ENCODE measurements at places on chromosomes 1 and 21.

DNA sequence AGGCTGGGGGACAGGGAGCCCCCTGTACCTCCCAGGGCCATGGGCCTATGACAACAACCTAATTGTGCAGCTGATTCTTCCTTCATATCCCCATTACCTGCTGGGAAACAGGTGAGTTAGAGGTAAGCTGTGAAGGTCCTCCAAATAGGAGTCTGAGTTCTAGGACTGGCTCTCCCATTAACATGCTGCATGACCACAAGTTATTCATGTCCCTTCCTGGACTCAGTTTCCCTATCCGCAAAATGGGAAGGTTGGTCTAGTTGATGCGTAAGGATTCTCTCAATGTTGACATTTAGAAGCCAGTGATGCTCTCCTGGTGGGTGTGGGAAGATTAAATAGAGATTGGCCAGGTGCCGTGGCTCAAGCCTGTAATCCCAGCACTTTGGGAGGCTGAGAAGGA is 4.1 kb downstream of the ZNF683 start:
- DNase-seq, result no peak

DNA sequence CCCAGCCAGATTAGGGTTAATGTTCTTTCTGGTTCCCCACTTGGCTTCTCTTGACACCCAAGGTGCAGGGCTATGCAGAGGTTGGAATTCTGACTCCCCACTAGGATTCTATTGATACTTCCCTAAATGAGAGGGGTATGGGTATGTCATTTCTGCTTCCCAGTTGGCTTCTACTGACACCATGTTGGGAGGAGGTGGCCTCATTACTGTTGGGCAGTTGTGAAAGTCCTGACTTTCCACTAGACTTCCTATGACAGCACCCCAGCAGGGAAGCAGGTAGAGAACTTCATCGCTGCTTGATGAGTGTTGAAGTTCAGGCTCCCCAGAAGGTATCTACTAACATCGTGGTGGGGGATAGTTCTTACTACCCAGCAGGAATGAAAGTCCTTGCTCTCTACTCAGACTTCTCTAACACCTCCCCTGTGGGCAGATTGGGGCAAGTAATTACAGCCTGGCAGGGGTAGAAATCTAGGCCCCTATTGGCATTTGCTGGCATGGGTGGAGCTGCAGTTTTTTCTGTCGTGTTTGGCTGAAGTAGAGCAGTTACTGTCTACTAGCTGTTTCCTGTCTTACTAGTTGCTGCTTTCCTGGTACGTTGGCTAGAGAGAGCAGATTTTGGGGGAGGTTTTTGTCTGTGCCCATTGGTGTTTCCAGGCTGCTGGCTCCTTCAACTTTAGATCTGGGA is 41.5 kb downstream of the ZYG11B start:
- no peak for DNase-seq

- no peak for DNase-seq
These were observed 2.4 kb upstream of the PDXK start for GRCh38 chr21:43716376-43717165.

DNA sequence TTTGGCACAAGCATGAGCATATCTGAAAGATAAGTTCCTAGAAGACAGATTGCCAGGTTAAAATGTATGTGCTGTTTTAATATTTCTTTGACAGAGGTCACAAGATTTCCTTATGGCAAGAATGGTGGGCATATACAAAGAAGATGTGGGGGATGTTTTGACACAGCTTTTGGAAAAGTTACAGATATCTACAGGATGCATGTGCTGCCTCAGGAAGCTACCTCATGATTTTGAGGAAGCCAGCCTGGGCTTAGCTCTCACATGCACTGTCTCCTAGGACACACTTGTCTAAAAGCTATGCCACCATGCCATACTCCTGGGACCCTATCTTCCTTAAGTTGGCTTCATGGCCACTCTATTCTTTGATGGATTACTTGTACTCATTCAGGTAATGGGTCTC is 99.9 kb downstream of the C1orf94 start:
- no peak for DNase-seq

- DNase-seq, result no peak
These were observed 123.5 kb downstream of the PATJ start for GRCh38 chr1:61865646-61866220.

GRCh38 chr1:84301004-84301784 is at the start of gene SAMD13:
Gene SAMD13, plus strand, starts transcription at chr1:84301708. Its CDS starts 1,527 bp downstream, at chr1:84303235.
- peak; percentile 36 for DNase-seq

DNA sequence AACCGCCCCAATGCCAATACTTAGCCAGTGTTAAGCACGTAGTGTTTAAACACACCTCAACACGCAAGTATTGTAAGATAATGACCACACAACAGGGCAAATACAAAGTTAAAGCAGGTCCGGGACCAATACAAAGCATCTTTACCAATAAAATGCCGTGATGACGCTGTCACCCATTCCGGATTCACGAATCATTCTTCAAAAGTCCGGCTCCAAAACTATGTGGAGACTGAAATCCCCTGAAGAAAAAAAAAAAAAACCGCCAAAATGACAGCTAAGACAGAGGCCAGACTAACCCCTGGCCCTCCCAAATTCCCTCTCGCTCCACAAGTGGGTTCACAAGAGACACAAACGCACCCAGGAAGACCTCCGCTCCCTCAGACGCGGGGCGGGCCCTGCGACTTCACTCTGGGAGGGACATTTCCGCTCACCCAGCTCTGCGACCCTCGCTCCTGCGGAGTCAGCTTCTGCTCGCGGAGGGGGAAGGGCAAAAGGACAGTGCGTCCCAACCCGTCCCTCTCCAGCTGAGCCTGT is 625 bp upstream of the DARS2 start:
- DNase-seq, result no peak

DNA sequence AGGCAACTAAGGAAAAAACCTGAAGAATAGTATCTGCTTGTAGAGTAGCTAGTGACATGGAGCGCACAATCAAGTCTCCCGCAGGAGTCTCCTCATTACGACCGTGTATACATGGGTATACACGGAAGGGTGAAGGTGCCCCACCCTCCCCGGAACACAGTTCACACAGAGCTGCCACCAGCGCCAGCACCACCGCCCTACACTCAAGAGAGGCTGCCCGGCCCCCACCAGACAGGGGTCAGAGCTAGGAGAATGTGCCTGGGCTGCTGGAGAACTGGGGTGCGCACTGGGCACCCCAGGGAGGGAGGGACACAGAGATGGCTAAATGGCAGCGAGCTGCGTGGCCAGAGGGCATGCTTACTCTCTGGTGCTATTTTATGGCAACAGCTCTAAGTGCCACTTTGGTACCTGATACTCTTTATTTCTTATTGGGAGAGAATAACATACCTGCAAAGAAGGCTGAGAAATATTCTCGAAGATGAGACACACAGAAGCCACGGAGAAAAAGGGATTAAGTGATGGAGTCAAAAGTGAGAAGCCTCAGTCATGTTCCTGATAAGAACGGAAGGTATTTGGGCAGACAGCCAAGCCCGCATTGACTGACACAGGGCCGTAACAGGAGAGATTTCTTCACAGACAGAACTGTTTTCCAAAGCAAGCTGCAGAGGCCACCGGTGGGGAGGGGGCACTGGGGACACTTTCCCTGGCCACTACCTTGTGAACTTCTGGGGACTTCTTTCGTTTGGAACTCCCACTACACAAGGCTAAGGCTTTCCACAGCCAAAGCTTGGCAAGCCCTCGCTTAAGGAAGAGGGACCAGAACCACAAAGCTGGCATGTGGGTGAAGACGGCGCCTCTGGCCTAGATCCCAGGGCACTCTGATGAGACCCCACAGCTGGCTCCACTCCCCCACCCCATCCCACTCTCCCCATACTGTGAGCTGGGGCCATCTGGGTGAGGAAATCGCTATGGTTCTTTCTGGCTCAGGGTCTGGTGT is 108.0 kb downstream of the PGBD5 start:
- DNase-seq, result no peak

GRCh38 chr21:39851002-39851618 is 16.1 kb upstream of the PCP4 start:
- DNase-seq, result no peak

DNA sequence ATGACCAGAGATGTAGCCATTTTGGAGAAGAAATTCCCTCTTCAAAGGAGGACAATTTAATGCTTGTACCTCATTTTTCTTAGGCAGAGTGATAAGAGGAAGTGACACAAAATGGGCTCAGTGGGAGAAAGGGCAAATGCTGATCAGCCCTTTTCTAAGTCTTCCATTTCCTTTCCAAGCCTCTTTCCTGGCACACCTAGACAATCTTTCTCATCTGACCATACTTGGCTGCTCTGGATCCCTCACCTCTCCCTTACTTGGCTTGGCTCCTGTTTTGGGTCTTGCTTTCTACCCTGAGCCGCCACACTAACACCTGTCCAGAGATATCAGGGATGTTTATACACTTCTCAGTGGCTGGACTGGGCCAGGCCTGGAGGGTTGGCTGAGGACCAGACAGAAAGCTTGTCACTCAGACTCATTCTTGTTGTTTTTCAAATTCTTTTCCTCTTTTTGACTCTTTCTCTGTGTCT is 13.1 kb downstream of the TXNIP start:
- DNase-seq, result no peak

GRCh38 chr1:30471307-30471706 is 252.1 kb downstream of the MATN1 start:
- no peak for DNase-seq

- no peak for DNase-seq
These were observed 27.7 kb downstream of the UCHL5 start for GRCh38 chr1:193031431-193031830.

DNA sequence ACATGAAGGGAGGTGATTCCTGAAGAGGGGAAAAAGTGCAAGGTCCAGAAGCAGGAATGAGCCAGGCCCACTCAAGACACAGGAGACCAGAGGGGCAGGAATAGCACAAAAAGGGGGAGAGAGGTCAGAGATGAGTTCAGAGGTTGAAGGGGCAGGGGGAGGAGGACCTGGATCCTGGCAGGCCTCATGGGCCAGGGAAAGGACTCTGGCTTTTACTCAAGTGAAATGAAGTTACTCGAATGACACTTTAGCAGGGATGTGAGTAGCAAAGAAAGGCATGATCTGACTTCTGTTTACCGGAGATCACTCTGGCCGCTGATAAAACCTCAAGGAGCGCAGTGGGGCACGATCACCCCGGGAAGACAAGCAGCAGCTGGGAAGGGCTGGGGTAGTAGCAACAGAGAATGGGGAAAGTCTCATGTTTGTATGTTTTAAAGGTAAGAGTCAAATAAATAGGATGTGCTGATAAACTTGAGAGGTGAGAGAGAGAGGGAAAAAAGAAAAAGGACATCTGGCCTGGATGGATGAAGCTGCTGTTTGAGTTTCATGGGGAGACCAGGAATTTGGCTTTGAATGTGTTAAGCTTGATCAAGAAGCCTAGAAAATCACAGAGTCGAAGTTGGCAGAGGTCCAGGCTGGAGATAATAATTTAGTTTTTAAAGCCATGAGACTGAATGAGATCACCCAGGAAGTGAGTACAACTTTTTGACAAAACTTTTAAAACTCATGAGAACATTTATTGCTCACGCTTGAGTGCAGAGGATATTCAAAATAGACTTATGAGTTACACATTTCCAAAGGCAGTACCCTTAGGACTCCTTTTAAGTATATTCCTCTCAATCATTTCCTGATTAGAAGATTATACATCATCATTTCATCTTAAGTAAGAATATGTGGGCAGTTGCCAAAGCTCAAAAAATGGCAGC is 156.0 kb downstream of the RERE start:
- DNase-seq, result peak; percentile 62

- peak; percentile 64 for DNase-seq
These were observed 562 bp downstream of the MAP7D1 start for GRCh38 chr1:36156329-36157114.

DNA sequence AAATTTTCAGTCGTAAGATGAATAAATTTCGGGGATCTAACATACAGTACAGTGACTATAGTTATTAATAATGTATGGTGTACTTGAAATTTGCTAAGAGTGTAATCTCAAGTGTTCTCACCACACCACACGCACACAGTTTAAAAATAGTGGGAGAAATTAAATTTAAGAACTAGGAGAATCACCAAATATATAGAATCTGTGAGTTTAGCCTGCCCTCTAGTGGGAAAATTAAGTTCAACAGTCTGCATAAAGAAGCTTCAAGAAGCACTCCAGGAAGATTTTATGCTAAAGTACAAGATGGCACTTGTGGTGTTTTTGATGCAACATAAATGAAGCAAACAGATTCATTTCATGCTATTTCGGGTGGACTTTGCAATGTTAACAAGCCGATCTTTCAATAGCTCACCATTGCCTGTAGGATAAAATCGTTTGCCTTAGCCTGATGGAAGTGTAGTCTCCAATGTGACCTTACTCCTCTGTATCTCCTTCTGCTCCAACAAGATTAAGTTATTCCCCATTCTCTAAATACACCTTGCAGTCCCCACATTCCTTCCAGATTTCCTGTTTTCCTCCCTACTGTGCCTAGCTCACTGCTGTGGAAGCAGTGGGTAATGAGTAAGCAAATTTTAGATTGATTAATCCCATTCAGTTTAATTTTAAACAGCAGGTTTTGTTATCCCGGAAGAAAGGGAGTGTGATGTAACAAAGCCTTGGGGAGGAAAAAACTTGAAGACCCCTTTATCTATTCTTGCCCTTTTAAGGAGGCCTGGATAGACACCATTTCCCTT is 8.7 kb upstream of the PIK3C2B start:
- DNase-seq, result peak; percentile 44

DNA sequence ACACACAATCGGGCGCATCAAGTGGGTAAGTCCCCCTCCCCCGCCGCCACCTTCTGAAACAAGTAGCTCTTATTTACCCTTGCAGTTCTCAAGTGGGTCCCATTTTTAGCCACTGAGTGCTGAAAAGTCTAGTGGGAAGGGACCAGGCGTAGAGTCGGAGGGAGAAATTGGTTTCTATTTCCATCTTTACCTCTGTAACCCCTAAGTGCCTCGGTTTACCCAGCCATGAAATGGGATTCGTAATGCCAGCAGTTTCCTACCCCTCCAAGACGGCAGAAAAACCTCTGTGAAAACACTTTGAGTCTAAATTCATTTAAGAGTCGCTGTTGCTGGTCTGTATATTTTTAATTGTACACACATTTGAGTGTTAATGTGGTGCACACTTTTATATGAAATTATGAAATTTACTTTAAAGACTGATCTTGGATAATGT is 928 bp downstream of the TLCD4 start:
- no peak for DNase-seq

DNA sequence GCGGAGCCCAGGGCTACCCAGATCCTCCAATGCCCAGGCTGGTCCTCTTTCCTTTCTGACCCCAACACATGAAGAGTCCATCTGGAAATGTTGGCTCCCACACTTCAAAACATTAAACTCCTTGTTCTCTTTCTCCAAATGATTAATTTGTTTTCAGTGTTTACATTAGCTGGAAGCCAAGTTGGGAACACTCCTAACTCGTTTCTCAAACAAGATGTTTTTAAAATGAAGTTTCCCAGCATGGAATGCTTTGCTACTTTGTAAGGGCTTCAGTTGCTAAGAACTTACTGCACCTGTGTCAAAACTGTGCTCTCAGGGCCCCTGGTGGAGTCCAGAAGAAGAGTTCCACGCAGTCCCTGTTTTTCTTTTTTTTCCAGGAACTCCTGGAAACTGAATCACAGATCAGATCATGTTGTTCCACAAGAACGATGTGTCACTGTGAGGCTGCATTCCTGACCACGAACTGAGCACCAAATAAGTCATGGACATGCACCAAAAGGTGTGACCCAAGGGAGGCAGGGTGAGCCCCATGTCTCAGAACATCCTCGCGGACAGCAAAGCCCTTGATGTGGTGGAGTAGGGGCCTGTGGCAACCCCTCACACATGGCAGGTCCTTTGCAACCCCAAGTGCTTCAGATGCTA is 257.3 kb downstream of the KCNJ6 start:
- no peak for DNase-seq

- no peak for DNase-seq
These were observed 77.8 kb upstream of the C1orf105 start for GRCh38 chr1:172342584-172343239.

- DNase-seq, result no peak
These were observed 161.5 kb downstream of the TOMM20 start for GRCh38 chr1:234967121-234967520.

GRCh38 chr1:66290761-66291530 is 243.0 kb upstream of the SGIP1 start:
- DNase-seq, result no peak

All from stimulated activated CD4-positive, alpha-beta T cell treated with anti-CD3 and anti-CD28 coated beads, Interleukin-4, amount 100 ng/mL, for 24 hours (primary cell).